ENCODE measurements at places on chromosomes 12 and 14.
A peak's percentile ranks its signal among the peaks of the same experiment; 100 is the strongest.

- no peak for DNase-seq
Measured at GRCh38 chr14:29166507-29166906, 399.9 kb downstream of the FOXG1 start.

- DNase-seq, result peak; percentile 22
Measured at GRCh38 chr12:122835750-122836026, 431 bp downstream of the HIP1R start.

DNA sequence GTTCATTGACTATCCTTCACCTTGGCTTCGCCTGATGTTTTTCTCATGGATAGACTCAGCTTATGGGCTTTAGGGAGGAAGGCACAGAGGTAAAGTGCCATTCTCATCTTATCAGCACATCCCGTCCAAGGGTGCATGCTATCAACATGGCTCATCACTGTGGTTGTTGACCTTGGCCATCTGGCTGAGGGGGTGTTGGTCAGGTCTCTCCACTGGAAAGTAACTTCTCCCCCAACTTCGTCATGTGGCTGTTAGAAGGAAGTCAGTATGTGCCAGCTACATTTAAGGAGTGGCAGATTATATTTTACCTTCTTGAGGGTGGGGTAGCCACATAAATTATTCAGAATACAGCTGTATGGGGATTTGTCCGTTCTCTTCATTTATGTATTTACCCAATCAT, 68.9 kb downstream of the EML1 start:
- DNase-seq, result no peak

GRCh38 chr12:79617696-79618095, 73.1 kb downstream of the PAWR start:
- no peak for DNase-seq

DNA sequence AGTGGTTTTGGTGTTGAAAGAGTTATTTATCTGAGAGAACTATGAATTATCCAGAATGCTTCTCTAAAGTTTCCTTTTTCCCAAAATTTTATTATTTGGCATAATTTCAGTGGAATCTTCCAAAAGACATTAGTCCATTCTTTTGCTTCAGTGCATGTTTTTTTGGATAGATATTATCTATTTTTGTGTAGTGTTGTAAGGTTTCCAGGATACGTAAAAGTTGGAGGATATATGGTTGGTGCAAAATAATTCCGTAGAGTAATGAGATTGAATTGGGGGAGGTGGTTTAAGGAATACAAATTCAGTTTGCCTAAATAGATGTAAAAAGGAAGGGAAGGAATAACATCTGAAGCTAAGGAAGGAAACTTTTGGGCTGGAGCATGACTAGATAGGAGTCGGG, 186.6 kb downstream of the RGS6 start:
- DNase-seq, result no peak

- DNase-seq, result no peak
Measured at GRCh38 chr12:10365696-10366405, 24.0 kb downstream of the KLRK1 start.

- DNase-seq, result no peak
Measured at GRCh38 chr12:4215229-4216186, 58.1 kb upstream of the CCND2 start.
